Stimulated activated CD8-positive, alpha-beta memory T cell treated with anti-CD3 and anti-CD28 coated beads, Interleukin-15, amount 100 ng/mL, for 1 hour (primary cell): ENCODE measurements at places on chromosomes 2 and 18.

- DNase-seq = no peak
Measured at GRCh38 chr2:444937-445884, 157.3 kb upstream of the ALKAL2 start.

DNA sequence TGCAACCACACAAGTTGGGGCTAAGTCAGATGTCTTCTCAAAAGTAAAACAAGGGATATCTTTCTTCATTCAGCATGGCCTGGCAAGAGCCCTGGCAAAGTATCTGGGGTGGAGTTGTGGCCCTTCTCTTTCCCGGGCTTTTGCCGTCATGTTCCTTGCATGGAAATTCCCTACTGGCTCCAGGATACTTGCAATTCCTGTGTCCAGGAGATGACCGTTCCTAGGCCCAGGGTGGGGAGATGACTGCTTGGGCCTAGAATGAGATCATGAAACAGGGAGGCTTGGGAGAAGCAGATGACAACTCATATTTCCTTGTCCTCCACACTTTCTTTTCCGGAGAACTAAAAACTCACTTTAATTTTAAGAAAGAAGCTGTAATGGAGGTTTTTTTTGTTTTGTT lies 60.9 kb downstream of the TGIF1 start:
- no peak for DNase-seq

DNA sequence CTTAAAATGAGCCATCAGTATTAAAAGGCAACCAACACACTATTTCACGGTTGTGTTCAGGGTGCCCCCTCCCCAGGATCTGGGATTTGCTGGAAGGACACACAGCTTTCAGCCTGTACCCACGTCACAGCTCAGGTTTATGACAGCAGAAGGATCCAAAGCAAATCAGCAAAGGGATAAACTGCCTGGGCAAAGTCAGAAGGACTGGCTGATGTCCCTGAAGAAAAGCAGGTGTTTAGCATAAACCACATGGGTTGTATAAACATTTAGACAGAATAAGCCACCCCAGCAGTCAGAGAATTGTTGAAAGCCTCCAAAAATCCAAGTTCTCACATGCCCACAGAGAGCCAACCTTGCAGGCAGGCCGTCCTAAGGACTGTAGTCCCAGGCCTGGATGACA lies 63.9 kb downstream of the CD226 start:
- no peak for DNase-seq

DNA sequence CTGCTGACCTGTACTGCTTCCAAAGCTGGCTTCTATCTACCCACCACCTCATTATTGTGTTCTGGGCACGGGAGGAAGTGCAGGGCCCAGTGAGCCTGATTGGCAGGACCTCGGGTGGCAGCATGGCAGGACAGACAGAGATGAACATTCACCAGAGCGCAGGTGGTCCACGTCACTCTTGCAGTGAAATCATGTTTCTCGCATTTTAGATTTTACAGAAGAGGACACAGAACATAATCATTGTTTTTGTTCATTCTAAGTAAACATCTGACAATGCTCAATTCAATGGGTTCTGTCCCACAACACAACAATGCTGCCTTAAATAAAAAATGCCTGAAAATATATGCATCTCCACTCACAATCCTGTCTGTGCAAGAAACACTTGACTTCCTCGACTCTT lies 11.5 kb upstream of the BIN1 start:
- DNase-seq = no peak

- no peak for DNase-seq
Measured at GRCh38 chr18:47490882-47491281, 239.4 kb upstream of the SKOR2 start.

GRCh38 chr2:198883604-198884003 lies 574.1 kb downstream of the SATB2 start:
- no peak for DNase-seq

GRCh38 chr18:56889621-56890020 lies 238.5 kb downstream of the WDR7 start:
- no peak for DNase-seq

- no peak for DNase-seq
Measured at GRCh38 chr2:164430166-164430783, 191.0 kb downstream of the GRB14 start.

DNA sequence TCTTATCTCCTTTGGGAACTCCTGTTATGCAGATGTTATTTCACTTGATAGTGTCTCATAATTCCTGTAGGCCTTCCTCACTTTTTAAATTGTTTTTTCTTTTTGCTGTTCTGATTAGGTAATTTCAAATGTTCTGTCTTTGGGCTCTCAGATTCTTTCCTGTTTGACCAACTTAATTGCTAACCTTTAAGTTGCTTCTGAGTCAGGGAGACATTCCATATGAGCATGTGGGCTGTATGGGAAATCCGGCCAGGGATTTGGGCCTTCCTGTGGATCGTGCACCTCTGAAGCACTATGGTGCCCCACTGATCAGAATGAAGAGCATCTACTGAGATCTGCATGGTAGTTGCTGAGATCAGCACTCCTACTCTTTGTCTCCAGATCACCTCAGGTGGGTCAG lies 44.7 kb upstream of the REEP1 start:
- DNase-seq = no peak
